Activated T-cell treated with anti-CD3 and anti-CD28 coated beads, Interleukin-2, amount 50 U/mL, for 4 hours (primary cell): ENCODE measurements at places on chromosomes 12 and 14. TPM values are rescaled to one million over a fixed set of nuclear protein-coding genes. Genes with fewer than 3 reads are reported as not detected.

GRCh38 chr12:75702477-75703093, 191.2 kb upstream of the KRR1 start:
- no peak for DNase-seq

Gene BIN2
- total RNA-seq, result 16.4 TPM

Gene OR5AU1
- total RNA-seq, result not detected

GRCh38 chr12:130981911-130982310, 28.2 kb downstream of the ADGRD1 start:
- DNase-seq, result no peak

DNA sequence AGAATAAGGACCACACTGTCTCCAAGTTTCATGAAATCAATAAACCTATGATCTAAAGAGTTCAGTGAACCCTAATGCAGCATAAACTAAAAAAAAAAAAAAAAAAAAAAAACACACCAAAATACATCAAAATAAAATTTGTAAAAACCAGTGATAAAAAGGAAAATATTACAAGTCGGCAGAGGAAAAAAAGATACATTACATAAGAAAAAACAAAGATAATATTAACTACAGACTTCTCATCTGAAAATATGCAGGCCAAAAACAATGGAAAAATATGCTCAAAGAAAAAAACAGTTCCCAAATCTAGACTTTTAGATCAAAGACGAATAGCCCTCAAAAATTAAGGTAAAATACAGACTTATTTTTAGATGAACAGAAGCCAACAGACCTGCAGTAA, 27.6 kb downstream of the MED13L start:
- DNase-seq, result no peak

Gene CFAP73
- total RNA-seq, result 0.46 TPM

Gene APOF
- 0.16 TPM for total RNA-seq

DNA sequence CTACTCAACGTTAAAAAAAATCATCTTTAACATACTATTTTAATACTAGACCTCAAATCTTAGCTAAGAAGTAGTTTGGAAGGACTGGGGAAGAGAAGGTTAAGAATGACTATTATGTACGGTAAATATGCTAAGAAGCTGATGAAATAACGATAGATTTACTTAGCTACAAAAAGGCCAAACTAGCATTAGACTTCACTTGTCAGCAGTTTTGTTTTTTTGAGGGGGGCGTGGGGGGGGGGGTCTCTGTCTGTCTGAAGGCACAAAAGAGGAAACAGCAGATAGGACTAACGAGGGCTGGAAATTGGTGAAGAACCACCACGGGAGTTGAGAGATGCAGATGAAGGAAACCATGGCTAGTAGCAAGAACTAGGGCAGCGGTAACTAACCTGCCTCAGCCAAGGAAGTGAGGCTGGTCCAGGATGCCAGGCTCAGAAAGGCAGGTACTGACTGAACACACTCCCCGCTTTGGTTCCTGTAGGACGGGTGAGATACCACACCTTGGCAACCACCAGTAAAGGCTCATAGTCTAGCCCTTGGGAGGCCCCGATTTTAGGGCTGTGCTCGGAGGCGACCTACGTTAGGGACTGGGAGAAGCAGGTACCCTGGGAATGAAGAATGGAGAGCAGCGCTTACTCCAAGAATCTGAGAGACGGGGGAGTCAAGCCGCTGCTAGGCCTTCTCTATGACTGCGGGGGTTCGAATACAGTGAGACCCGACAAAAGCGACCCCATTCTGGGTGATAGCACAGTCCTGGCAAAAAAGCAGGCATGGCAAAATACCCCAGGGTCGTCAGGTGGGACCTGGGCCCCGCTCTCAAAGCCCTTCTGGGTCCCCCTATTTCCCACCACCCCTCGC, 675 bp downstream of the NEDD8 start:
- DNase-seq, result no peak

DNA sequence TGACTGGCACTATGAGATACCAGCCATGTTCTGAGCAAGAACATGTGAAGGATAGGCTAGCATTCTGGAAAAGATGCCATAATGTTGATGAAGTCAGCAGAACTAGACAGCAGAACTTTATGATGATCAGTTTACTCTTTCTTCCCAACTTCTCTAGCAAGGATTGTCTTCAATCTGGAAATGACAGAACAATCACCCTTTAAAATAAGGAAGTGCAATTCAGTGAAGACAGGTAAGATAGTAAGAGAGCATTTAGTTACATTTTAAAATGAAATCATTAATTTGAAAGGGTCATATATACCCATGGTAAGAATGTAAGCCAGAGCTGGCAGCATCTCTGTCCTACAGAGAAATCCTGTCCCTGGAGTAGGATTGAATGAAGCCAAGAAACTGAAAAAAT, 66.0 kb upstream of the C12orf71 start:
- no peak for DNase-seq

Gene GPR137C
- 0.13 TPM for total RNA-seq

Gene LMNTD1
- total RNA-seq, result not detected

GRCh38 chr14:100838493-100839314, 12.8 kb downstream of the MEG3 start:
- no peak for DNase-seq

DNA sequence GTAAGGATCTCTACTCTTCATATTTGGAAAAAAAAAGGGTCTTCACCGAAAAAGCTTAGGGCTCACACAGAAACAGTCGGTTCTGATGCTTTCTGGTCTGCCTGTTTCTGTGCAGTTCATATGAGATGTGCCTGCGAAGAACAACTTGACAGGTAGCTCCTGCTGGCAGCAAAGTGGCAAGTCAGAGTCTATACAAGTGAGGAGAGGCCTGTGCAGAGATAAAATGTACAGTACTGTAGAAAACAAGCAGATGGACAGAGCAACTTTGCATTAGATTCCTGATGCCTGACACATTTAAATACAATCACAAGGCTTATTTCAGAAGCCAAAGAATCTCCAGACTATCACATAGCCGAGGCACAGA, 936.0 kb downstream of the DIO2 start:
- DNase-seq, result no peak

Gene PRR13
- total RNA-seq, result 269 TPM

Gene ERP27
- 0.25 TPM for total RNA-seq

DNA sequence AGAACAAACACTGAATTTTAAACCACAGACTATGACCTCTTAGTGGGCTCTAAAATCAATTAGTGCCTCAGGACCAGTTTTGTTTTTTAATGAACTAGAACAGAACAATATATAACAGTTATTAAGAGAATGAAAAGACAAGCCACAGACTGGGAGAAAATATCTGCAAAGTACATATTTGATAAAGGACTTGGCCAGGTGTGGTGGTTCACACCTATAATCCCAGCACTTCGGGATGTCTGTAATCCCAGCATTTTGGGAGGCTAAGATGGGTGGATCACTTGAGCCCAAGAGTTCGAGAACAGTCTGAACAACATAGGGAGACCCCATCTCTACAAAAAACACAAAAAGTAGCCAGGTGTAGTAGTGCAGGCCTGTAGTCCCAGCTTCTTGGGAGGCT, 36.2 kb downstream of the PPP1R13B start:
- DNase-seq, result no peak

Gene MARS1
- total RNA-seq, result 565 TPM

Gene PTGDR
- total RNA-seq, result 0.32 TPM

GRCh38 chr14:85315733-85316290, 214.1 kb upstream of the FLRT2 start:
- no peak for DNase-seq

- DNase-seq, result no peak
These were observed 258.4 kb downstream of the AKAP6 start for GRCh38 chr14:32587461-32587860.

- no peak for DNase-seq
These were observed 39.6 kb downstream of the BRMS1L start for GRCh38 chr14:35865611-35866324.

DNA sequence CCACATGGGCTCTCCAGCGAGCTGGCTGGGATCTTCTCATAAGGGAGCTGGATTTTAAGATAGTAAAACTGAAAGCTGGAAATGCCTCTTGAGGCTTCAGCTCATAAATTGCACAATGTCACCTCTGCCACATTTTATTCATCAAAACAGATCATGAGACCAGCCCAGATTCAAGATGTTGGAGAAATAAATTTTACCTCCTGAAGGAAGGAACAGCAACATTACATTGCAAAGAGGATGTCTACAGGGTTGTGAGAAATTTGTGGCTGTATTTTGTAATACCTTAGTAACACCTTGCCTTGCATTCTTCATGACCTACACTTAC, 43.1 kb upstream of the KRR1 start:
- DNase-seq, result no peak

GRCh38 chr12:28079539-28079938, 107.0 kb upstream of the PTHLH start:
- DNase-seq, result no peak

- no peak for DNase-seq
These were observed 31.0 kb downstream of the NINJ2 start for GRCh38 chr12:632102-632696.

DNA sequence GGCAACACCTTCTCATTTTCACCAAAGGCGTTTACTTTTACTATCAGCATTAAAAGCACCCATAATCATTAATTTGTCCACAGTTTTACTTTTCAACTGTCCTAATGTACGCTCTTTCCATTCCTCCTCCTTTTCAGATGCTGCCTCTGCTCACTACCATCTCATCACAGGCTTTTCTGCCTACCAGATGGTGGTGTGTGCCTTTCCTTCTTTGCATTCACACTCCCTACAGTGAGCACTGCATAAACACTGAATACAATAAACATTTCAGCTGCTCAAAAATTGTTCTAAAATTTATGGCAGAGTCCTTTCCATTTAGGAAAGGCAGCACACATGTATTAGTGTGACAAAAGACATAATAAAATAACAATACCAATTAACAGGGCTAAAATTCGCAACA, 435.7 kb downstream of the GXYLT1 start:
- no peak for DNase-seq

- DNase-seq, result no peak
These were observed 107.1 kb upstream of the USP44 start for GRCh38 chr12:95658386-95658785.

Gene TMEM233
- total RNA-seq, result not detected

- DNase-seq, result no peak
These were observed 46.2 kb downstream of the GALNT8 start for GRCh38 chr12:4766445-4766844.

DNA sequence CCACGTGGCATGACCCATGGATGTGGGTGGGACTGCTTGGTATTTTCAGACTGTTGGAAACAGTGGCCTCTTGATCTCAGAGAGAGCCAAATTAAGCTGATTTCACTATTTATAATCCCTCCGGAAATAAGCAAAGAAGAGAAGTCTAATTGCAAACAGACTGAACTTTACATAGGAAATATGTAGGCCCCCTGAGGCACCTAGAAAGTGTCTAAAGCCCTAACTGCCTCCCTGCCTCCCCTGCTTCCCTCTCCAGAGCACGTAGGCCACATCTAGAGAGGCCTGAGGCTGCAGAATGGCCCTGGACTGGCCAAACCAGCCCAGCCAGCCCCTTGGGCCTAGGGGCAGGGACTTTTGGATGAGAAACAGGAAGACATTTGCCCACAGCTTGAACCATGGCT, 123.8 kb downstream of the ZFP36L1 start:
- no peak for DNase-seq

Gene RNF212B
- not detected for total RNA-seq

Gene MYO1H
- not detected for total RNA-seq

DNA sequence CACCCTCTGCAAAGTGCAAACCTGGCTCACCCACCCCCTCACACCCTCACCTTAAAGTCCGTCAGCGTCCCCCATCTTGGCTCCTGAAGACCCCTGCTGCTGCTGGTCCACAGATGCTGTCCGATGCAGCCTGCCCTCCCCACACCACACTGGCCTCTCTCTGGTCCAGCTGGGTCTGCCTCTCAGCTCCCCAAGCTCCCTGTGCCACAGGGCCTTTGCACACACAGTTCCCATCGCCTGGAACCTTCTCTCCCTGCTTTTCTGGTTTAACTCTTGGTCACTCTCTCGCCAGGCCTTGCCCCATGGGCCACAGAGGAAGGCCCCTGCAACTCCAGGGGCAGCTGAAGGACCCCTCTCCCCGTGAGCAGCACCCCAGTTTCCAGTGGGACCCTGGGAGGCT, 44.9 kb downstream of the TESC start:
- DNase-seq, result no peak

GRCh38 chr12:130613831-130614529, 102.1 kb downstream of the RIMBP2 start:
- no peak for DNase-seq

Gene SYNDIG1L
- total RNA-seq, result not detected

GRCh38 chr12:108616941-108617858, 16.5 kb downstream of the SELPLG start:
- peak; percentile 78 for DNase-seq

DNA sequence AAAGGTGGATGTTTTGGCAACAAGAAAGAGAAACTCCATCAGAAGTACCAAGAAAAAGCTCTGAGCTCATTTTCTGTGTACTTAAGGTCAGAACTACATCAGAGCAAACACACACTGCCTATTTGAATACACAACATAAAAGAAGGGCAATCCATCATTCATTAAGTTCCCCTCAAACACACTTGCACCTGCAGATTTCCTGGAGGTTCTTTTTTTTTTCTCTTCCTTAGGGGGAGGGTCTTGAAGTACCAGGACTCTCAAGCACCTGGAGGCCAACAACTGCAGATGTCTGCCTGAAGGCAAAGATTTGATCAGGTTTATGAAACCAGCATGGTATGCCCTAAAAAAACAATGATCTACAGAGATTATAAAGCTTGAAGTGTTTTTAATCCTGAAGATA, 26.1 kb upstream of the PTHLH start:
- no peak for DNase-seq

- no peak for DNase-seq
These were observed 10.6 kb upstream of the LBHD2 start for GRCh38 chr14:103073367-103073875.

DNA sequence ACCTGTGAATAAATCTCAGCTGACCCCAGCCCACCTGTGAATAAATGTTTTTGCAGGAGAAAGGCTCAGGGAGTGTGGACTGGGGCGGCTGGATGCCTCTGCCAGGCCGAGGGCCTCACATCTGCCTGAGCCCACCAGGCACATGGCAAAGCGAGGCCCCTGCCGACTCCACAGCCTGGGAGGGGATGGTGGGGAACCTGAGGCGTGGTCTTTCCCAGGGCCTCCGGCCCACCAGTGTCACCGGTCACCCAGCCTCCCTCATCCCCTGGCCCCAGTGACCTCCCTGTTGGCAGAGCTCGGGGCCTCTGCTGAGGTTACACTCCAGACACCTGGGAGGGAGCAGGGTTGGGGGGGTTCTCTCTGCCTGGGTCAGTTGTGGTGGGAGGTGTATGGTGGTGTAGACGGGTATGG, 8.2 kb downstream of the NOC4L start:
- DNase-seq, result no peak

DNA sequence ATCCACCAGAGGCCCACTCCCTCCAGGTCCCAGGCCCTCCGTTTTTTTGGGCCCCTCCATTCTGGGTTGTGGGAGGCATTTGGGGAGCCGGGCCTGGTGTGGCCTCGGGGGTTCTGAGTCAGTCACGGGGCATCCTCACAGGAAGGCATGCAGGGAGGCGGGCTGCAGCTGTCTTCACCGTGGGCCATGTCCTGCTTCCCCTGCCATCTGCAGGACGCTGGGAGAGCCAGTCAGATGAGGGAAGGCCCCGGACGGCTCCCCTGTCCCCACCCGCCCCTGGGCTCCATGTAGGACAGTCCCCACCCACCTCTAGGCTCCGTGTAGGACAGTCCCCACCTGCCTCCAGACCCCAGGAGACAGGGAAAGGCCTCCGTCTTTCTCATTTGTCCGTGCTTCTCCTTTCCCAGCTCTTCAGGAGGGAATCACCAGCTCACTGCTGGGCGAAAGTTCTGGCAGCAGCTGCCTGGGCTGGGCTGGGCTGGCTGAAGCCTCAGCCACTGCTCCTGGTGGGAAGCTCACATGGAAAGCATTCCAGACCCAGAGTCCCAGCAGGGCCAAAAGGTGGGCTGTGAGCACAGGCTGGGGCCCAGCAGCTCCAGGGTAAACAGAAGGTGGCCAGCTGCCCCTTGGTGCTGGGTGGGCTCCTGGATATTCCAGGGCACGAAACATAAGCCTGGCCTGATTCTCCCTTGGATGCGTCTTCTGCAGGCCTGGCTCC, 217.8 kb downstream of the KIF26A start:
- peak; percentile 2 for DNase-seq
